ENCODE measurements at places on chromosomes 16 and 17. TPM values are rescaled to one million over a fixed set of nuclear protein-coding genes. Genes with fewer than 3 reads are reported as not detected.

DNA sequence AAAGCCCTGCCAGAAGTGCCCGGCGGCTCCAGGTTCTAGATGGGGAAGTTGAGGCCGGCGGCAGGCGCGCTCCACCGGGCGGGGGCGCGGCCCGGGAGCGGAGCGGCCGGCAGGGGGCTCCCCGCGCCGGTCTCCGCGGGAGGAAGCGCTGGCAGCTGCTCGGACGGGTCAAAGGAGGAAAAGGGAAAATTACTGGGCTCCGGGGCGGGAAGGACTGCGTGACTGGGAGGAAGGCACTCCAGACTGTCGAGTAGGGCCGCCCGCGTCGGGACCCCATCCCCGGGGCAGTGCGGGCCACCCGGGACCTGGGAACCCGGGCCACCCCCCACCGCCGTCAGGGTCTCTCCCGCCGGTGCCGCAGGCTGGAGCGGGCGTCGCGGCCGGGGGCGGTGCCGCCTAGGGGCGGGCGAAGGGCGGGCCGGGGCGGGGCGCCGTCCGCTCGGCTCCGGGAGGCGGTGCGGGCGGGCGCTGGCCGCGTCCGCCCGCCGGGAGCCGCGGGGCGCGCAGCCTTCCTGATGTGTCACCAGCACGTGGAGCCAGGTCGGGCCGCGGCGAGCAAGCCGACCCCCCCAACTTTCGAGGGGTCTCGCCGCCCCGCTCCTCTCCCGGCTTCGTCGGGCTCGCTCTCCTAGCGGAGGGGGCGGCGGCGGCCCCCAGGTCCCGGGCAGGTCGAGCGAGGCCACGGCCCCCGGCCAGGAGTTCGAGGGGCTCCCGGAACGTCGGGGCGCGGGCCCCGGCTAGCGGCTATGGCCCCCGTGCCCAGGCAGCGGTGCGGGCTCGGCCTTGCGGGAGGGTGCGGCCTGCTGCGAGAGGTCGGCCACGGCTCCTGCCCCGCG lies 167.5 kb downstream of the RAB11FIP4 start:
- DNase-seq, result peak; percentile 76

DNA sequence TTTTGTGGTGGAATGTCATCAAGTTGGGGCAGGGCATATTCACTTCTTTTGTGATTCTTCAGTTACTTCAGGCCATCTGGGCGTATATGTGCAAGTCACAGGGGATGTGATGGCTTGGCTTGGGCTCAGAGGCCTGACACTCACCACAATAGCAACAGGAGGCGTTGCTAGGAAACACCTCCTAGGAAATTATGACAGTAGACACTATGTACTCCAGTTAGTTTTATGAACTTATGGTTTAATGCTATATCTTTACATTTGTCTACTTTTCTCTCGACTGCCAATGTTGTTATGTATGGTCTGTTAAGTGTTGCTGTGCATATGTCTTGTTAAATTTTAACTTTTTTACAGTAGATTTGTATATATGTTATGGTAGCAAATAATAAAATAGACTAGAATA lies 788.7 kb upstream of the GOT2 start:
- DNase-seq, result no peak

- no peak for DNase-seq
These were observed 17.6 kb upstream of the MYH3 start for GRCh38 chr17:10674704-10675103.

DNA sequence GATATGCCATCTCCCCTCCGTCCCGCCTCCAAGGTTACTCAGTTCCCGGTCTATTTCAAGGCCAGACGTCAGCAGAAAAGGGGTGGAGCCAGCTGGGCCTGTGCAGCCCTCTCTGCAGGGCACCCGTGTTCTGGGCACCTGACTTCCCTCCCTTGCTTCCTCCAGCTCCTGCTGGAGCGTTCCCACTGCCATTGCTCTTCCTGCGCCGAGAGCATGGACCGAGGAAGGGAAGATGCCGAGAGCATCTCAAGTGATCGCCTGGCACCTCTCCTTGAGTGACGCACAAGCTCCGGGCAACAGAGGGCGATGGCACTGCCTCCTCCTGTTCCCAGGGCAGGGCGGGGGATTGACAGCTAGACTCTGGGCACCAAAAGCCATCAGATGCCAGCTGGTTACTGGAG lies 29.4 kb upstream of the NAT9 start:
- no peak for DNase-seq

- no peak for DNase-seq
These were observed 8.0 kb downstream of the ZNF469 start for GRCh38 chr16:88390735-88391134.

Gene IGF2BP1
- total RNA-seq, result under 0.01 TPM

Gene NOMO2
- 88.9 TPM for total RNA-seq

DNA sequence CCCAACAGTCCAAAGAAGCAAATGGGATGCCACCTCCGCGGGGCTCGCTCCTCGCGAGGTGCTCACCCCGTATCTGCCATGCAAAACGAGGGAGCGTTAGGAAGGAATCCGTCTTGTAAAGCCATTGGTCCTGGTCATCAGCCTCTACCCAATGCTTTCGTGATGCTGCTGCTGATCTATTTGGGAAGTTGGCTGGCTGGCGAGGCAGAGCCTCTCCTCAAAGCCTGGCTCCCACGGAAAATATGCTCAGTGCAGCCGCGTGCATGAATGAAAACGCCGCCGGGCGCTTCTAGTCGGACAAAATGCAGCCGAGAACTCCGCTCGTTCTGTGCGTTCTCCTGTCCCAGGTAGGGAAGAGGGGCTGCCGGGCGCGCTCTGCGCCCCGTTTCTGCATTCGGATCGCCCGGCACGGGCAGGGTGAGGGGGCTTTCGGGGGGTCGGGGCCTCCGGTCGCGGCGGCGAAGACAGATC lies at the start of gene CDH13:
Gene CDH13, plus strand, starts transcription at position 179 of the 471 bp plus-strand sequence.
- peak; percentile 78 for DNase-seq

Gene ADGRG1
- 0.51 TPM for total RNA-seq

- no peak for DNase-seq
These were observed 32.3 kb downstream of the SEC14L5 start for GRCh38 chr16:4990415-4990814.

GRCh38 chr17:61556224-61557188 lies 34.5 kb downstream of the NACA2 start:
- peak; percentile 34 for DNase-seq

DNA sequence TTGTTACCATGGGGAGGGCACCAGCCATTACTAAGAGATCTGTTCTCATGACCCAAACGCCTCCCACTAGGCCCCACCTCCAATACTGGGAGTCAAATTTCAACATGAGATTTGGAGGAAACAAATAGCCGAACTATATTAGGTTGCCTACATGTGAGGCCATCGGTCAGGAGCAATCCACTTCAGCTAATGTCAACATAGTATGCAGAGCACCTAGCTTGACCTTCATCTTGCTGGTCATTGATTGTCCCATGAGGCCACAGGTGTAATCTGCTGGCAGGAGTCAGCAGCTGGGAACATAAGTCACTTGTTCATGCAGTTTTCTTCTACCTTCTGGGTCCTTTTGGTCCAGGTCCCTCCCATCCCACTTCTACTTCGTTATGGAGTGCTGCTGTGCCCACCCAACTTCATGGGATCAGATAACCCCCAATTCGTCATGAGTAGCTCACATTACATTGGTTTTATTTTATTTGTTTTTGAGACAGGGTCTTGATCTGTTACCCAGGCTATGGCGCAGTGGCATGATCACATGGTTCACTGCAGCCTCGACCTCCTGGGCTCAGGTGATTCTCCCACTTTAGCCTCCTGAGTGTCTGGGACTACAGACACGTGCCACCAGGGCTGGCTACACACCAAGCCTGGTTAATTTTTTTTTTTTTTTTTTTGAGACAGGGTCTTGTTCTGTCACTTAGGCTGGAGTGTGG lies 5.9 kb upstream of the KPNA2 start:
- DNase-seq, result no peak

DNA sequence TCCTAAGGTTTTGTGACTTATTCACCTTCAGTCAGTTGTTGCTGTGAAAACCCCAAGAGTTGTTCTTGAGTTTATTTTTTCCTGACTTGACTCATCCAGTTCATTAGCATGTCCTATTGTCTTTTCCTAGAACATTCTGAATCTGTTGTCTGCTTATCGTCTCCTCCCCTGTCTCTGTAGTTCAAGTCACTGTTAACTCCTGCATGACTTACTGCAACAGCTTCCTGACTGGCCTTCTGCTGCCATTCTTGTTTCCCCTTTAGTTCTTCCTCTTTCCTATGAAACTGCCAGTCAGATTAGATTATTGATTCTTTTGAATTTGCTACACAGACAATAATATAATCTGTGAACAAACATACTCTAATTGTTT lies 161.5 kb downstream of the FTO start:
- DNase-seq, result no peak

- no peak for DNase-seq
These were observed 12.3 kb downstream of the FOXF1 start for GRCh38 chr16:86522634-86523033.

GRCh38 chr16:50591800-50592771 lies 43.9 kb downstream of the NKD1 start:
- no peak for DNase-seq

DNA sequence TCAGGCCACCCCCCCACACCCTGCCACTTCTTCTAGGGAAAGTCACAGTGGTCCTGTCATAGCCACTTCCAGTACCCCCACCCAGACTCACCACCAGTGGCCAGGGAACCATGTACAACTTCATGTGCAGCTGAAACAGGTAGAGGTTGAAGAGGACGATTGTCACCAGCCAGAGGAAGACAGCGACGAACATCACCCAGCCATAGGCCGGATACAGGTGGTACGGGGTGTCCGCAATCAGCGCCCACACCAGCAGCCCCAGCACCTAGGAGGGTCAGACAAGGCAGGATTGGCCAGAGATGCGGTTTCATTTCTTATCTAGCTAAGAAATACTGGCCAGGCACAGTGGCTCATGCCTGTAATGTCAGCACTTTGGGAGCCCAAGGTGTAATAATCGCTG lies 16.7 kb downstream of the ARL2BP start:
- no peak for DNase-seq

Gene TVP23A
- total RNA-seq, result 0.26 TPM

- DNase-seq, result no peak
These were observed 3.3 kb downstream of the ZCCHC14 start for GRCh38 chr16:87489434-87490045.

Gene CHAD
- not detected for total RNA-seq

- DNase-seq, result no peak
These were observed 41.5 kb upstream of the YPEL2 start for GRCh38 chr17:59289981-59290301.

- DNase-seq, result no peak
These were observed 54.8 kb downstream of the GPATCH8 start for GRCh38 chr17:44448412-44448811.

DNA sequence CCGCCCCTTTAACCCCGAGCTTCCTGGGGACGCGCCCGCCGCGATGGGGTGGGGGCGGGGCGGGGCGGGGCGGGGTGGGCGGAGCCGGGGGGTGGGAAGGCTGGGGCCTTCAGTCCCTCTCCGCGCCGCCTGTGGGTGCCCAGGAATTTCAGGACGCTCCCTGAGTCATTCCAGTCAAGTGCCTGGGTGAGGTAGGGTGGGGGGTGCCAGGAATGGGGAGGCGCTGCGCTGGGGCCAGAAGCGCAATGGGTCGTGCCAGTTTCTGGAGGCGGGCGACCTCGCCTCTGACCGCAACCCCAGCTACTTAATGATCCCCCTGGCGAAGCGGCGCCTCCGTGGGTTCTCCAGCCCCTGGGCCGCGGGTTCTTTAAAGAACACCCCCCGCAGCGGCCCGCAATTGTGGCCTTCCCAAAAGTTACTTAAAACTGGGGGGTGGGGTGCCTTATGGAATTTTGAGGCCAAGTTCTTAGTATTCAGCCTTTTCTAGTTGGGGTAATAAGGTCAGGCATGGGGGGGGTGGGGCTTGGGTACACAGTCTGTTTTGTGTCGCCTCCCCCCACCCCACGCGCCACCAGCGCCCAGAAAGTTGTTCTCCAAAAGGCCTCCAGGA lies 826 bp upstream of the GSE1 start:
- peak; percentile 85 for DNase-seq

GRCh38 chr17:16027708-16028584 lies 28.3 kb downstream of the TTC19 start:
- DNase-seq, result peak; percentile 87

GRCh38 chr16:13052431-13052830 lies 151.0 kb downstream of the SHISA9 start:
- DNase-seq, result no peak

DNA sequence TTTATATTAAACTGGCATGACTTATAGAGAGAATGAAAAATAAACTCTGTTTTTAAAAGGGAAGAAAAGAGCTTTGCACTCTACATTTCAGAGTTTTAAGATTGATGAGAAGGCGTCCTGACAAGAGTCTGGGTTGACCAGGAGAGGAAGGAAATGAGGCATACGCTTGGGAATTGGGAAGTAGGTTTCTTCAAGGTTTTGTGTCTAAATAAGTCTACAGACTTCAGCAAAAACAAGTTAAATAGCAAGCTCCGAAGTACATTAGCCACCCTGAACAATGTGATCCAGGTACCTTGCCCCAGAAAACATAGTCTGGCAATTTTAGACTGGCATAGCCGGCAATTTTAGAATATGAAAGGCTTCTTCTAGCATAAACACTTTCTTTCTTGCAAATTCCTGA lies 28.5 kb upstream of the CCDC182 start:
- DNase-seq, result no peak

DNA sequence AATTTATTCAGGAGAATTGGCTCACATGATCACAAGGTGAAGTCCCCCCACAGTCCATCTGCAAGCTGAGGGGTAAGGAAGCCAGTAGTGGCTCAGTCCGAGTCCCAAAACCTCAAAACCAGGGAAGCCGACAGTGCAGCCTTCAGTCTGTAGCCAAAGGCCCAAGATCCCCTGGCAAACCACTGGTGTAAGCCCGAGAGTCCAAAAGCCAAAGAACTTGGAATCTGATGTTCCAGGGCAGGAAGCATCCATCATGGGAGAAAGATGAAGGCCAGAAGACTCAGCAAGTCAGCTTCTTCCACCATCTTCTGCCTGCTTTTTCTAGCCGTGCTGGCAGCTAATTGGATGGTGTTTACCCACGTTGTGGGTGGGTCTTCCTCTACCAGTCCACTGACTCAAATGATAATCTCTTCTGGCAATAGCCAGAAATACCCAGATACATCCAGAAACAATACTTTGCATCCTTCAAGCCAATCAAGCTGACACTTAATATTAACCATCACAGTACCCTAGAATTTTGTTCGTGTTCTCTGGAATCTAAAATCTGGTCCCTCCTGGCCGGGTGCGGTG lies 40.4 kb downstream of the TMEM114 start:
- DNase-seq, result no peak

- DNase-seq, result peak; percentile 46
These were observed 4.0 kb downstream of the BECN1 start for GRCh38 chr17:42819939-42820535.

Gene CHST5
- not detected for total RNA-seq

Measured in fibroblast of lung (primary cell).